Ovary (tissue), 10 donors: ENCODE measurements at places on chromosomes 2 and 18. TPM values are rescaled to one million over a fixed set of nuclear protein-coding genes. Genes with fewer than 3 reads are reported as not detected.

The MEP1B gene
- 0.10 TPM for polyA plus RNA-seq

GRCh38 chr18:3110034-3110752 is 97.2 kb upstream of the LPIN2 start:
- no peak overlapping the region for H3K4me3 ChIP-seq
- no peak for DNase-seq
- H3K27ac ChIP-seq = no peak overlapping the region
- no peaks in the 10 kb centered on the region for H3K36me3 ChIP-seq

DNA sequence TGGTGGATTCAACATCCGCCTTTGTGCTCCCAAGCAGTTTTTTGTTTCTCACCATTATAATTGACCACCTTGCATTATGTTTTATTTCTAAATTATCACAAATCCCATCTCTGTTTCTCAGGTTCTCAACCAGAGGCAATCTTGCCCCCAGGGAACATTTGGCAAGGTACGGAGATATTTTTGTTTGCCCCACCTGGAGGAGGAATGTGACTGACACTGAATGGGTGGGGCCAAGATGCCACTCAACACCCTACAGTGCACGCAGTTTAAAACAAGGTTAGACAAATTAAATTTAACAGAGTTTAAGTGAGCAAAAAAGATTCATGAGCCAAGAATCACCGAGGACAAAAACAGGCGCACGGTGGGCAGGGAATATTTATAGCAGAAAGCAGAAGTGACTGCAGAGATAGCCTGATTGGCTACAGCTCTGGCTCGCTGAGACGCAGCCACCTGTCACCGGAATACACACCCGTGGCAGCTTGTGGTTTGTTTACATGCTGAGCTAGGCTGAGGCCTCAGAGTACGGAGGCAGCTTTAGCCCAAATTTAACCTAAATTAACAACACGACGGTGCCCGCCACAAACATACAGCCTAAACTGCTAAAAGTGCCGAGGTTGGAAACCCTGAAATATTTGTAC is 150.0 kb upstream of the ALKAL2 start:
- H3K27me3 ChIP-seq = no peaks in the 10 kb centered on the region
- no peak overlapping the region for H3K27ac ChIP-seq
- H3K4me1 ChIP-seq = no peaks in the 10 kb centered on the region

The TFPI gene
- polyA plus RNA-seq = 31.5 TPM

GRCh38 chr2:129491308-129491707 is 488.2 kb upstream of the RAB6C start:
- no peak overlapping the region for H3K27ac ChIP-seq
- no peaks in the 10 kb centered on the region for H3K4me1 ChIP-seq
- H3K36me3 ChIP-seq = no peaks in the 10 kb centered on the region
- no peak for DNase-seq
- no peak overlapping the region for H3K4me3 ChIP-seq

GRCh38 chr18:45122506-45122905 is 441.8 kb downstream of the SETBP1 start:
- no peaks in the 10 kb centered on the region for H3K27me3 ChIP-seq
- no peak overlapping the region for H3K27ac ChIP-seq
- H3K4me3 ChIP-seq = no peak overlapping the region
- H3K4me1 ChIP-seq = no peaks in the 10 kb centered on the region

GRCh38 chr18:6746386-6746960 is 17.0 kb downstream of the ARHGAP28 start:
- H3K36me3 ChIP-seq = no peaks in the 10 kb centered on the region
- no peak overlapping the region for H3K4me3 ChIP-seq
- H3K27ac ChIP-seq = no peak overlapping the region
- DNase-seq = no peak
- H3K27me3 ChIP-seq = no peaks in the 10 kb centered on the region
- H3K4me1 ChIP-seq = peaks cover 10% of the 10 kb centered on the region

GRCh38 chr2:18824325-18824790 is 235.0 kb upstream of the NT5C1B start:
- no peak overlapping the region for H3K4me3 ChIP-seq
- no peak overlapping the region for H3K27ac ChIP-seq
- DNase-seq = no peak

The LCT gene
- polyA plus RNA-seq = not detected

- H3K4me3 ChIP-seq = no peak overlapping the region
- no peaks in the 10 kb centered on the region for H3K27me3 ChIP-seq
- no peaks in the 10 kb centered on the region for H3K36me3 ChIP-seq
- no peak for DNase-seq
Measured at GRCh38 chr2:3730646-3731045, 27.3 kb downstream of the DCDC2C start.

The MRO gene
- 238 TPM for polyA plus RNA-seq

DNA sequence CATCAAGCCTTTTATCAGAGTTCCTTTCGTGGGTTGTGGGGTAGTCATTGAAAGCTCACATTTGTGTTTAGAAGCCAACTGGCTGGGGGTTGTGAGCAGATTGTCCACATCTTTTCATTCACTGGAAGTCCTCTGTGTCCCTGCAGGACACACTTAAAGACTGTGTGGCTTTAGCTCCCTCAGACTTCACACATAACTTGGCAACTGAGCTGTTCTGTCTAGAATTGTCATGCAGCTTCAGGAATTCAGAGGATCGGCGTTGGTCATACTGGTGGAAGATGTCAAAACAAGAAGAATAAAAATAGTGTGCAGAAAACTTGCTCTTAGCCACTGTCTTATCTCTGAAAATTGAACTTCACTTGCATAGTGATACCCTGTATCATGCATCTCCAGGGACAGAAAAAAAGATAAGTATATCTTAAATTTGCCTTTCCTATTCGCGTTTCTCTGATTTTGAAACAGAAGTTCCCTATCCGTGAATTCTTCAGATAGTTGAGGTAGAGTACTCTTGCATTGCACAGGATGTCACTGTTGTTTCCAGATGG is 49.6 kb downstream of the TRAPPC12 start:
- DNase-seq = no peak
- no peak overlapping the region for H3K4me3 ChIP-seq
- H3K4me1 ChIP-seq = no peaks in the 10 kb centered on the region
- H3K27me3 ChIP-seq = no peaks in the 10 kb centered on the region

DNA sequence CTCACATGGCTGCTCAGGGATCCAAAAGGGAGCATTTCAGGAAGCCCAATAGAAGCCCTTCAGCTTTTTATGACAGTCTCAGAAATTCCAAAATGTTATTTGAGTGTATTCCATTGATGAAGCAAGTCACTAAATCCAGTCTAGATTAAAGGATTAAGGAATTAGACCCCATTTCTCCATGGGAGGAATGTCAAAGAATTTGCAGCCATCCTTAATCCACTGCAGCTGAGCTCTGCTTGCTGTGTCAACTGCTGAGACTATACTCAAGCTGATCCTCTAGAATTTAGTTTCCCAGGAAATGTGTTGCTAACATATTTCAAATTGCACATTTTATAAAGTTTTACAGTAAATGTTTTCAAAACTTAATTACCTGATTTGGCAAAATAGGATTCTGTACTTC is 28.4 kb upstream of the C2orf69 start:
- H3K27me3 ChIP-seq = no peaks in the 10 kb centered on the region
- H3K4me1 ChIP-seq = no peaks in the 10 kb centered on the region
- no peak overlapping the region for H3K27ac ChIP-seq
- no peak overlapping the region for H3K4me3 ChIP-seq
- H3K36me3 ChIP-seq = no peaks in the 10 kb centered on the region

DNA sequence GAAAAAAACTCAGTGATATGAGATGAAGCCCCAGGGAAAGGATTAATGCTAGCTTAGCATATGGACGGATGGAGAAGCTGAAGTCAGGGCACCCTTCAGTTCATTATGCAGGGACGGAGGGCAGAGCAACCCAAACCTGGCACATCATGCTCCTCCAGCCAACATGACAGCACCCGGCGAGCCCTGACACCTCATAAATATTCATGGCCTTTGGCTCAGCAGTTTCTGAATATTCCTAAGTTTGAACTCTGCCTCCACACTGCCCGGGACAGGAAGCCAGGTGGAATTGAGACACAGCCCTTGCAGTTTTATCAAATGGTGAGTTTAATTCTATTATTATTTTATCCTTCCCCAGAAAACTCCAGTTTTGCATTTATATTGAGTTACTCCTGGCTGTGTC is 87.3 kb upstream of the SH3BP4 start:
- H3K4me1 ChIP-seq = peaks cover 7% of the 10 kb centered on the region
- H3K36me3 ChIP-seq = no peaks in the 10 kb centered on the region
- H3K4me3 ChIP-seq = no peak overlapping the region
- H3K27ac ChIP-seq = no peak overlapping the region

DNA sequence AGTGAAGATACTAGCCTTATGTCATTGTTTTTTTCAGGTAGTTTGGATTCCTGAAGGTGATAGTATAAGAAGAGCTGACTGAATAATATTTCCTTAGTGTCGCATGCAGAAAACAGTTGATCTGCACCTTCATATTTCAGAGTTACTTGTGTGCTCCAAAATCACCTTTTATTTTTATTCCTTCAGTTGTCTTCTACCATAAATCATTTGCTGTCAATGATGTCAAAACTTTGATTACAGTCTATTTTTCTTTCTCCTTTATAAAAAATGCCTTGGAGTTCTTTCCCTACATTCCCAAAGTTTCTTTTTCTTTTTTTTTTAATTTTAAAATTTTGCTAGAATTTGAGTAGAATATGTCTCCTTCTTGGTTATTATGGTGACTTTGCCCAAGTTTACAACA is 142.3 kb downstream of the GULP1 start:
- DNase-seq = no peak
- H3K4me3 ChIP-seq = no peak overlapping the region
- no peaks in the 10 kb centered on the region for H3K36me3 ChIP-seq
- no peak overlapping the region for H3K27ac ChIP-seq
- H3K27me3 ChIP-seq = no peaks in the 10 kb centered on the region

DNA sequence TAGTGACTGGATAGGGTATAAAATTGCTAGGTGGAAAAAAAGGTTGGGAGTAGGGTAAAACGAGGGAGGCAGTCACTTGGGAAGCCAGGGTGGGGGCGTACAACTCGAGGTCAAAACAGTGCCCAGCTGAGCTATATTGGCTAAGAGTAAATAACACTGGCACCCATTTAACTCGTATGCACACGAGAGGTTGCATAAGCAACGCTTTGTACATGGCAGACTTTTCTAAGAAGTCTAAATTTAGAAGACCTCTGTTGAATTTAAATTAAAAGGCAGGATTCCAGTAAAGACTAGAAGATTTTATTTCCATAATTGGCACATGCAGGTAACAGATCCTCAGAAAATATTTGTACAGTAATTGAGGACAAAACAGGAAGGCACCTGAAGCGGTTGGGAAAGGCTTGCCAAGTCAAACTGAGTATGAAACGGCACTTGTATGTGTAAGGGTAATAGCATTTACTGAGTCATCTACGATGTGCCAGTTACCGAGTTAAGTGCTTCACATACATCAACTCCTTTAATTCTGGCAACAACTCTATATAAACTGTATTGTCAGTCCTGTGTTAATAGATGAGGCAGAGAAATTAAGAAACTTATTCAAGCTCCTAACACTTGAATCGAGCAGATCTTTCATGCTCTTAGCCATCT is 1.4 kb upstream of the MALT1 start:
- H3K27me3 ChIP-seq = no peaks in the 10 kb centered on the region
- H3K36me3 ChIP-seq = no peaks in the 10 kb centered on the region
- no peak overlapping the region for H3K27ac ChIP-seq
- H3K4me3 ChIP-seq = no peak overlapping the region
- no peak for DNase-seq

DNA sequence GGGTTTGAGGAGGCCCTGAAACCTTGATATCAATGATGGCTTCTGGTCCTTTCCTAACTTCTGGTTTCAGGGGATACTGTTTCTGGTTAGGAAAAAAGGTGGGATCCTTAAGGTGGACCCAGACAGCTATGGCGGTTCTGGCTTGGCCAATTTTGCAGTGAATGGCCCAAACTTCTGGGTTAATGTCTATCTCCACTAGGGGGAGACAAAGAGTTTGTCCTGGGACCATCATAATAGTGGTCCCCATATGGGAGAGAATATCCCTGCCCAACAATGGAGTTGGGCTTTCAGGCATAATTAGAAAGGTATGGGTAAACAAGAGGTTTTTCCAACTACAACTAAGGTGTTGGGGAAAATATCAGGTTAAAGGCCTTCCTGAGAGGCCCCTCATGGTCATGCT is 273.5 kb downstream of the CALCRL start:
- no peak for DNase-seq
- H3K27ac ChIP-seq = no peak overlapping the region
- H3K4me1 ChIP-seq = no peaks in the 10 kb centered on the region
- H3K36me3 ChIP-seq = no peaks in the 10 kb centered on the region
- H3K4me3 ChIP-seq = no peak overlapping the region
